ENCODE measurements at places on chromosomes 5 and 9.

DNA sequence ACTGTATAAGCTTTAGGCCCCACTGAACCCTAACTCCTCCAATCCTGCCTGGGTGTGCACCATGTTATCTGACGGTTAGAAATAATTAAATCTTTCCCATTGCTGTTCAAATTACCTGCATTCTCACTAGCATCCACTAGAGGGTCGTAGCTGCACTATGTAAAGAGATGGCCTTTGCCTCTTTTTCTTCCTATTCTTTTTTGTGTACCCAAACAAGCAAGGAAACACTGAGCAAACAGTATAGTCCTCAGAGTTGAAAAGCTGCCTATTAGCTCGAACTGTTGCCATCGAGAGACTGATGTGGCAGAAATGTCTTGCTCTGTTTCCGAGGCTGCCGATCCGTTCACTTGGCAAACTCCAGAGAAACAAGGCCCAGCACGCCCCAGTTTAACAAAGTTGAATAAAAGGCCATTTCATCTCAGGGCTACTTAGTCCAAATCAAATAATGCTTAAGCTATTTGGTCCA lies 163.8 kb upstream of the TRPM3 start:
- no peak for DNase-seq

DNA sequence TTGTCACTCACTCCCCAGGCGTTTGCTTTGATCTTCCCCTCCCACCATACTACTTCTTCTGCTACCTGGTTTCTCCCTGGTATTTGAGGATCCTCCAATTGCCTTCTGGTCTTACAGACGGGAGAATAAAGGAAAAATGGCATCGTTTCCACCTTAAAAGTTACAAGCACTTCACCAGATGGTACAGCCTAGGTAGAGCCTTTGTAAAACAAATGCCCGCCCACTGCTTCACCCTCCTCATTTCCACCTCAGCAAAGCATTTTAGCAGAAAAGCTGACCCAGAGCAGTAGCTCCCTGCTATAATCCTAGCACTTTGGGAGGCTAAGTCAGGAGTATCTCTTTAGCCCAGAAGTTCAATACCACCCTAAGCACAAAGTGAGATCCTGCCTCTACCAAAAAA lies 5.1 kb upstream of the ANXA2R start:
- DNase-seq = no peak

- no peak for DNase-seq
Measured at GRCh38 chr9:8616414-8616813, 816.8 kb upstream of the DMAC1 start.

DNA sequence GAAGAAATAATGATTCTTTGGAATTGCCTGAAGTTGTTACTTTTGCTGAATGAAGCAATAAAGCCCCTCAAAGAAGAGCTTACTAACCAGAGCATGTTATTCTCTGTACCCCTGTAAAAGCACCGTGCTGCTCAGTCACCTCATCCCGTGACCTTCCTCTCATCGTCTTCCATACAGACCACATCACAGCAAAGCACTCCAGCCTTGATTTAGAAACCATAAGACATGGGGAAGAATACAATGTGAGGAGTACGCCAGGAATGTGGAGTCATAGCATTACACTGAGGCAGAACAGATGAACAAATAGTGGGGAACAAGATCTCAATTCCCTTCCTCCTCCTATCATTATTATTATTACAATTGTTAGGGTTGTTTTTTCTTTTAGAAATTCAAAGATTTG lies 49.1 kb downstream of the ERAP1 start:
- no peak for DNase-seq

DNA sequence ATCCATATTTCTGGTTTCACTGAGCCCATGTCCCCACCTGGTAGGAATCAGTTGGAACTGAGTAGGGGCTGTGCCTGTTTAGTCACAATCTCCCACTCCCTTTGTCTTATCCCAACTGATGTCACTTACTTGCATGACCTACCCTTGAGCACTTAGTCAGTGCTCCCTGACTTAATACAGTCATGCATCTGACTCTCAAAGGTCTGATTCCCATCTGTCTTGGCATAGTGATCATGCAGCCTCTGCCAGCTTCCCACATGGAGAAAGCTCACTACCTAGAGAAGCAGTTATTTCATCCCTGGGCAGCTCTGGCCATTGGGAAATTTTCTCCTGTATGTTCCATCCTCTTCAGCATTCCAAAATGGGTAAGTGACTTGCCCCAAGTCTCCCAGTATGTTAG lies 24.8 kb downstream of the ABLIM3 start:
- DNase-seq = no peak

- DNase-seq = peak; percentile 66
Measured at GRCh38 chr5:157651623-157652376, 438 bp downstream of the SOX30 start.

DNA sequence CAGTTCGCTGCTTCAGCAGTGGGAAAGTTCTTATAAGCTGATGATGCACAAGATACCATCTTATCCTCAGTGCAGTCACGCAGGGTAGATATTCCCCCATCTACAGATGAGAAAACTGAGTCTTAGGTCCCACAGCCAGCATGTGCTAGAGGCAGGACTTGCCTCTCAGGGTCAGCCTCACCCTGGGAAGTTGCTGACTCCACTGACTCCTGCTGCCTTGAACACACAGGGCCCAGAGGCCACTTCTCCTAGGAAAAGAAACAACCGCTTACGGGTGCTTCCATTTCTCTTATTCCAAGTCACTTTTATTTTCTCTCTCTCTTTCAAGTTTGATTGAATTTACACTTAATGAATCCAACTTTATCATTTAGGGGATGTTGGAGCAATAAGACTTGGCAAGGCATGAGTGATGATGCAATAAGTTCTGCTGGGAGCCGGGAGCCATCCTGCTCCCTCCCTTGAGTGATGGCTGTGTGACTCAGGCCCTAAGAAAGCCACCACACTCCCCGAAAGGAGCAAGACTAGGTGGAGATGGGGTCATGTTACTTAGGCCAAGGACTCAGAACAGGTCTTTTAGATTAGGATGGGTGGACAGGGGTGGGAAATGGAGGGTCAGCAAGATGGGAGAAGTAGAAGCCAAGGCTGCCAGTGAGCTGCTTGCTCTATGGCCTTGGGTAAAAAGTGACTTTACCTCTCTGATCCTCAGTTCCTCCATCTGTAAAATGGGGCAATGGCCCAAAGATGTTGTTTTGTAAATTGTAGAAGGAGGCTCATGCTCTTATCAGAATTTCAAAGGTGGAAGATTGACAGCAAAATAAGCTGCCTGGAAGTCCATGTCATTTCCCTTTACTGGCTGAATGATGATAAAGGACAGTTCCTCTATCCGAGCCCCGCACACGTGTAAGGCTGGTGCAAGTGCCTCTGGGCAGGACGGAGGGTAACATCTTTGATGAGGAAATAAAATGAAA lies 67.4 kb upstream of the ZNF618 start:
- DNase-seq = no peak

DNA sequence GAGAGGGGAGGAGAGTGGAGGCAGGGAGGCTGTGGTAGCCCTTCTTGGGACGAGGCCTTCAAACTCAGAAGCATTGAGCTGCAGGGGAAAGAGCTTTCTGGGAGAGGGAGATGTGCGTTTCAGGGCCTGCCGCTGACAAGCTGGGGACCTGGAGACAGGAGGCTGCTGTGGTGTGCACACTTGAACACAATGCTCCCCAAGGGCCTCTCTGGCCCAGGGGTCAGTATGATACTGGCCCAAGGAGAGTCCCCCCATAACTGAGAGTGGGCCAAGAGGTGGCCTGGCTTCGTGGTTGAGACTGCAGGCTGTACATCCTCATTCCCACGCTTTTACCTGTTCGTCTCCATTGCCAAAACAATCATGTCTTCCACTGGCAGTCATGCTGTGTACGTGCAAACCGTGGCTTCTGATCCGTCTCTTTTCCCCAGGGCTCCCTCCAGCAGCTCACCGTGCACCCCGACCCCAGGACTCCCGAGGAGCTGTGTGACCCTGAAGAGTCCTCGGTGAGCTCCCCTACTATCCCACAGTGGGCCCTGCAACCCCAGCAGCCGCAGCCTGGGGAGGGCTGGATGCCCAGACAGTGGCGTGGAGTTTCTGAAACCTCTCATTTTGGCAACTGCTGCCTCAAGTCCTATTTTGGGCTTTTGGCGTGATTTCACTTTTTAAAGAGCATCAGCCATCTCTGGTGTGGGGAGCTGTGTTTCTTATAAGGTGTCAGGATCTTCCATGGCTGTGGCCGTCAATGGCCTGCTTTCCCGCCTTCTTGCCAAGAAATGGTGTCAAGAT lies 43.4 kb downstream of the COL15A1 start:
- DNase-seq = no peak

- DNase-seq = no peak
Measured at GRCh38 chr9:130195638-130196037, 23.4 kb downstream of the NCS1 start.

DNA sequence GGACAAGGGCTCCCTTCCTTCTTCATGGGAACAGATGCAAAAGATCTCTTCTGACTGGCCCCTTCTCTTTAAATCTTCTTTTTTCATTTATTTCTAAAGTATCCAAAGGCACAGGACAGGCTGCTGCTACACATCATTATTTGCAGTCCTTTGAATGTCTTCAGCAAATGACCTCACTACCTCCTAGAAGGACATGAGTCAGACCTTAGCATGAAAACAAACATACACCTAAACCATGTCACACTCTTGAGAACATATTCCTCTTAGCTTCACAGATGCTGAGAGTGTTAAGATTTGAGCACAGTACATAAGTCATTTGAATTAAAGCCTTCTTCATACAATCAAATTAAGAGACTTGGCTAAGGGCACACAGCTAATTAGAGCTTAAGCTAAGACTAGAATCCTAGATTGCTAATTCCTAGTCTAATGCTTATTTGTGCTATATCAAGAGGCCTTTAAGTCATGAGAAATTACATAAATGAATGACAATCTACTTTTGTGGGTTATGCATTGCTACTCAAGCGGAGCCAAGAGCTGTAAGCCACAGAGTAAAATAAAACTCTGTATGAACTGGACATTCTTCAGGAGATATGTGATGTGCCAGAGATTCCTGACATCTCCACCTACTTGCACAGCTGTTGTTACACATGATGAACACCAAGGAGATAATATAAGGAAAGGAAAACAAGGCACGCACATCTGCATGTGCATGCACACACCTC lies 109.1 kb upstream of the PTGER4 start:
- DNase-seq = no peak

- DNase-seq = no peak
Measured at GRCh38 chr5:143916451-143916850, 104.5 kb downstream of the HMHB1 start.

DNA sequence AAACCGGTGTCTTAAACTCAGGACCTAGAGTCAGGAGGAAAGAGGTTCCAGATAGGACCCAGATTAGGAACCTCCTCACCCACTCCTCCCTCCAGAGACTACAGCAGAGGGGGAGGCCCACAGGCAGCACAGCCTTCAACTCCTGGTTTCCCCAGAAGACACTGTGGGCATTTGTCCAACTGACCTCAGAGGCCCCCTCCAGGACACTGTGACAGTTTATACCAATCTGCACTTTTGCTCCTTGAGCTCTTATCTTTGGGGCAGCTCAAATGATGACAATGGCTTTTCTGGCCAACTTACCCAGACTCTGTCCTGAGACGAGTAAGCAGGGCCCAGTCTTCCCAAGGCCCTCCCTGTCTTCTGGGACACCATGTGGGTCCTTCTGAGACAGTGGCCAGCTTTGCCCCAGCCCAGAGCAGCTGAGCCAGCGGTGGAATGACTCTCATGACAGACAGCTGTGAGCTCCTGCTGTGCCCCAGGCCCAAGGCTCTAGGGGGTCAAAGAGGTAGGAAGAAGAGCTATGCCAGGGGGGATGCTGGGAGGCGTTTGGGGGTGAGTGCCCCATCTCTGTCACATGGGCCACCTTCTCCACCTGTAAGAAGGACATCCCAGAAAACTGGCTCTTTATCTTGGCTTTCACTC lies 14.3 kb downstream of the OR2V2 start:
- DNase-seq = no peak

DNA sequence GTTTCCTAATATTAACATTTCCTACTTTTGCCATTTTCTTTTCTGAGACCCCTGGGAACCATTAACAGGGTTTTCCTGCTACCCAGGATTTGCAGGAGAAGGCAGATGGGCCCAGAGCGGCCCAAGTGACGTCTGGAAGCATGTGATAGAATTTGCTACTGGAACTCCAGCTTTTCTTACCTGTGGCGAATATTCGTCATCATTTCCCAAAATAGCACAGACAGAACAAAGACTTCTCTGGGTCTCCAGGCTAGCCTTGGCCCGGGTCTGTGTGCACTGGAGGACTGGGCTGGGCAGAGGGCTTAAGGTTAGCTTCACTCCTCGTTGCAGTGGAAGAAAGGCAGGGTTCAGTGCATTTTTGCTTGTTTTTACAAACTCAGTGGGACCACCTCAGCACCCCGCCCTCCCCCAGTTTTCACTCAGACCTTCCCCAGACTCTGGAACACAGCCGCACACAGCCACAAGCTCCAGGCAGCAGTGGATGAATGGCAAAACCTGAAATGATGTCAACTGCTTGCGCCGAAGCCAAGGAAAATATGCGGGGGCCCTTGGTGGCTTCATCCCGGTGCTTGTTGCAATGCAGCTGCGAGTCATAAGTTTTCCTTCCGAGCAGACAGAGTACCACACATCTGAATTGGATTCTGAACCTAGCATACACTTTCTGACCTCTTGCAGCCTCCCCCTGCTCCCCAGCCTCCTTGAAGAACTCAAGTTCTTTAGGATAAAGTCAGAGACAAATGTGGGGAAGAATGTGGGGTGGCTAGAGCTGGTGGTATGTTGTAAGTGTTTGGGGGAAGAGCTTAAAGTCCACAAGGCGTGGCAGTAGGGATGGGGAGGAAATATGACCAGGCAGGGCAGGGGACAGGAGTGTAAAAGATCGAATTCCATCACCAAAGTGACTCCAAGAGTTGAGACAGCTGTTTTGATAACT lies 586.0 kb downstream of the CCDC171 start:
- DNase-seq = no peak

- DNase-seq = no peak
Measured at GRCh38 chr5:176778921-176779465, 31.4 kb upstream of the UNC5A start.

Data from stimulated activated CD8-positive, alpha-beta memory T cell treated with anti-CD3 and anti-CD28 coated beads, Interleukin-4, amount 100 ng/mL, for 24 hours (primary cell).